ENCODE measurements at places on chromosomes 5 and 9.

- no peak for DNase-seq
These were observed 704 bp downstream of the CCDC112 start for GRCh38 chr5:115295777-115296123.

DNA sequence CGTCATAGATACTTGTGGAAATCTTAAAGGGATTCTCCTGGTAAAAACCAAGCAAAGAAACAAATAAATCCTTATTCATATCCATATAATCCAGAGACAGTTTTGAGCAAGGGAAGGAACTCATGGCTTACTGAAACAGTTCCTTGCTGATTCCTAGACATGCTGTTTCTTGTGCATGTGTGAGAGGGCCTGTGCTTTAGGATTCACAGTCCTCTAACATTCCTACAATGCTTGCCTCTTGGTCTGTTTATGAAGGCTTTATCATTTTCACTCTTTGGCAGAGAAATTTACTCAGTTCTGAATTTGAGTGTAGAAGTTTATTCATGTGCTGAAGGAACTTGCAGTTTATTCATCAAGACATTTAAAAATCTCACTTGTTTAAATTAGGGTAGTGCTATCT, 123.4 kb downstream of the RPS23 start:
- no peak for DNase-seq

DNA sequence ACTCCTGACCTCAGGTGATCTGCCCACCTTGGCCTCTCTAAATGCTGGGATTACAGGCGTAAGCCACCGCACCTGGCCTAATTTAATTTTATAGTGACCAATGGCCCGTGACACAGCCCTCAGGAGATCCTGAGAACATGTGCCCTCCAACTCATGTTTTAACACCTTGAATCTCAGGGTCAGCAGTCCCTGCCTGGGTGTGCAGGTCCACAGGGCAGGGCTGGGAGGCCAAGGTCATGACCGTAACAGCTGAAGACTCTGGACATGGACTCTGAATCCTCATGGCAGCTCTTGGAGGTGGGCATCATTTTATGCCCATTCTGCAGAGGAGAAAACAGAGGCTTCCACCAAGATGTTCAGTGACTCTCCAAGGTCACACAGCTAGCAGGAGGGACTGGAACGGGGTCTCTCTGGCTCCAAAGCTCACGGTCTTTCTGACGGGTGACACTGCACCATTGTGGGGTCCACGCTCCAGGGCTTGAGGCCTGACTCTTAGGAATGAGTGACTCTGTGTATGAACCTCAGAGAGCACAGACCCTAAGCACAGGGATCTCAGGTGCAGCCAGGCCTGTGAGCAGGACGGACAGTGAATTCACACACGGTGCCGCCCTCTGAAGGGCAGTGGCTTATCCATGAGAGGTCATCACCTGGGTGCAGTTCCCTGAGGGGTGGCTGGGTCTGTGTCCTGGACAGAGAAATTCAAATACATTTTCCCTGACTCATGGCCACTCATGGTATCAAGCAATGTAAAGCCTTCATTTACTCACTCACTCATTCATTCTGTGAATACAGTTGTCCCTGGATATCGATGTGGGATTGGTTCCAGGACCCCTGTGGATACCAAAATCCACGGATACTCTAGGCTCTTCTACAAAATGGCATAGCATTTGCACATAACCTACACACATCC, 32.8 kb upstream of the LAMC3 start:
- DNase-seq: no peak

GRCh38 chr5:103224118-103224893, 34.3 kb upstream of the MACIR start:
- DNase-seq: no peak

- DNase-seq: no peak
These were observed 218.2 kb downstream of the PSAT1 start for GRCh38 chr9:78515108-78515507.

DNA sequence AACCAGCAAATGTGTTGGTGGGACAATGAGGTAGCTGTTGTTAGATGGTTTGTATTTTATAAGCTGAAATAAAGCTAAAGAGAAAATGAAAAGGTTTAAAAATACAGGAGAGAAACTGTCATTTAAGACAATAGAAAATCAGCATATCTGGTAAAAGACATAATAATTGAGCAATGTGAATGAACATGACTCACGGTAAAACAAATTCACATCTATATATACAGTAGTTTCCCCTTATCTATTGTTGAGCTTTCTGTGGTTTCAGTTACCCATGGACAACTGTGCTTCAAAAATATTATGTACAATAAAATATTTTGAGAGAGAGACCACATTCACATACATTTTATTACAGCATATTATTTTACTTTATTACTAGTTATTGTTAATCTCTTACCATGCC, 1649.8 kb downstream of the EFNA5 start:
- no peak for DNase-seq

GRCh38 chr5:170010595-170010994, 30.3 kb upstream of the INSYN2B start:
- DNase-seq: no peak

DNA sequence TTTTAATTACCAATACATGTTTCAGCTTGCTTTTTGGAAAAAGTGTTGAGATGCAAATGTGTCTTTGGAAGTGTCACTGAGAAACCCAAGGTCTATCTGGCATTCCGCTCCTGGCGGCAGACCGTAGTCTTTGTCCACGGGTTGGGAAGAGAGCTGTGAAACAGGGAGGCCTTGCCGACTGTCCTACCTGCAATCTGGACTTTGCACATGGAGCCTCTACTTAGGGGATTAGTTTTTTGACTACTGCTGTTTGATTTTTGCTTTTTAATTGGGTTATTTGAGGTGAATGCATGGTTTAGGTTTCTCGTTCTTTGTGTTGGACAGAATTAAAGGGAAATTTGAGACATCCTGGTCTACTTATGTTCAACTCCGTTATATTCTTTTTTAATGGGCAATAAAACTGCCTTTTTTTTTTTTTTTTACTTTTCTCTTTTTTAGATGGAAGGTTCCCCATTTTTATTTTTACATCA, 25.7 kb downstream of the TRIO start:
- no peak for DNase-seq

- DNase-seq: no peak
These were observed 125.3 kb downstream of the MCTP1 start for GRCh38 chr5:95159603-95160002.

DNA sequence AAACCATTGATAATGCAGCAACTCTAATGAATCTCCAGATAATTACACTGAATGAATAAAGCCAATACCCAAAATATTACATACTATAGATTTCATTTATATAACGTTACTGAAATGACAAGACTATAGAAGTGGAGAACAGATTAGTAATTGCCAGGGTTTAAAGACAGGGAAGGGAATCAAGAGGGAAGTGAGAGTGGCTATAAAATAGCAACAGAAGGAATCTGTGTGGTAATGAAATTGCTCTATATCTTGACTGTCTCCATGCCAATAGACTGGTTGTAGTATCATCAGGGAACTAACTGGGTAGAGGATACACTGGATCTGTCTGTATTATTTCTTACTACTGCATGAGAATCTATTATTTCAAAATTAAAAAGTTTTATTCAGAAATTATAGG, 396.5 kb upstream of the RPS23 start:
- no peak for DNase-seq

- no peak for DNase-seq
These were observed 175.1 kb upstream of the S1PR3 start for GRCh38 chr9:88816141-88816540.

DNA sequence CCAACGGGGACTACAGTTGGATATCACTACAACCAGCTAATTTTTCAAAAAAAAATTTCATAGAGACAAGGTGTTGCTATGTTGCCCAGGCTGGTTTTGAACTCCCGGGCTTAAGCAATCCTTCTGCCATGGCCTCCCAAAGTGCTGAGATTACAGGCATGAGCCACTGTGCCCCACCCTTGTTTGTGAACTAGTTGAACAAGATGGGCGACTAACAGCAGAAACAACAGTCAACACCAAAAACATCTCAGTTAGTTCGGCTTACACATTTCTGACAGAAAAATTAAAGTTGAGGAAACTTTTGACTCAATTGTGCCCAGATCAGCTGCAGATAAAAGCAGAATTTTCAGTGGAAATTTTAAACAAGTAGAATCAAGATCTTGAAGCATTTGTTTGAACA, 470.1 kb downstream of the TLE4 start:
- DNase-seq: no peak

DNA sequence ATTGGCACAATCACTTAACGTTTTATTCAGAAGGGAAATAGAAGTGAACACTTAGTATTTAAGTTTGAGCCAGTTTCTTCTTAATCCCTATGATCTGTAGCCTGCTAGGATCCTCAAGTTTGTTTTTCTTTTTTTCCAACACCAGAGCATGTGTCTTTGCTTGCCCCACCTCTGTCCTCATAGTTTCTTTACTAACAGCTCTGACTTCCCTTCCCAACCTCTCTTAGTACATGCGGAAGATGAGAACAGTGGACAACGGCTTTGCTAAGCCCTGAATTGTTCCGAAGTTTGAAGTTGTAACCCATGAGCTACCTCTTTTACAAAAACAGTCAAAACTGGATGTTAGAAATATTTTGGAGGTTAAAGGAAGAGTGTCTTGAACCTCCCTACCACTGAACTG, 61.7 kb upstream of the TAF11L2 start:
- DNase-seq: no peak

DNA sequence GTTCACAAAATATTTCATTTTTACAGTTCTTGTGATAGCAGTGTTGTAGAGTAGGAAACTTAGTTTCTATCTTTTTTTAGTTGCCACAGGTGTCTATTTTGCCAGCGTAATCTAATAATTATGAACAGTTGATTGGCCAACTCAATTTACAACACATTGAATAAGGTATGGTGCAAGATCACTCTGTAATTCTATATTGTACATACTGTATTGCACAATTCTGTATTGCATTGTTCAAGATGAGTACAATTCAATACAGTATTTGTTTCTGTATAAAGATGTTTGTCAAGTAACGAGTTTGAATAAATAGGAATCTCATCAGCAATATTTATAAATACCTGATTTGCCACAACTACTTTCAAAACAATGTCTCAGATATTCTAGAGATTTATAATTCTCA, 64.2 kb upstream of the HTR1A start:
- DNase-seq: no peak

DNA sequence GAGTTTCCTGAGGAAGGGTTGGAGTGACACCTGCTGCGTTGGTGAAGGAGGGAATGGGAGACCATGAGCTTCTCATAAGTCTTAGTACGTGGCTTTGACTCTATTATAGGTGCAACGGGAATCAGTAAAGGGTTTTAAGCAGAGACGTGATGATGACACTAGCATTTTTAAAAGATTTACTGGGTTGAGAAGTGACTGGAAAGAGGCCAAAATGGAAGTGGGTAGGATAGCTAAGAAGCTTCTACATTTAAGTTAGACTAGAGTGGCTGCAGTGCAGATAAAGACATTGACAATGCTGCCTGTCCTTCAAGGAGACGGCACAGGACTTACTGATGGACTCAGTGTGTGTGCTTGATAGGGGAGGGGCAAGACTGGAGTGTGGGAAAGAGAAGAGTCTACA, 6.2 kb downstream of the GAPT start:
- no peak for DNase-seq

- no peak for DNase-seq
These were observed 331.8 kb downstream of the NDUFS4 start for GRCh38 chr5:53892224-53892623.

DNA sequence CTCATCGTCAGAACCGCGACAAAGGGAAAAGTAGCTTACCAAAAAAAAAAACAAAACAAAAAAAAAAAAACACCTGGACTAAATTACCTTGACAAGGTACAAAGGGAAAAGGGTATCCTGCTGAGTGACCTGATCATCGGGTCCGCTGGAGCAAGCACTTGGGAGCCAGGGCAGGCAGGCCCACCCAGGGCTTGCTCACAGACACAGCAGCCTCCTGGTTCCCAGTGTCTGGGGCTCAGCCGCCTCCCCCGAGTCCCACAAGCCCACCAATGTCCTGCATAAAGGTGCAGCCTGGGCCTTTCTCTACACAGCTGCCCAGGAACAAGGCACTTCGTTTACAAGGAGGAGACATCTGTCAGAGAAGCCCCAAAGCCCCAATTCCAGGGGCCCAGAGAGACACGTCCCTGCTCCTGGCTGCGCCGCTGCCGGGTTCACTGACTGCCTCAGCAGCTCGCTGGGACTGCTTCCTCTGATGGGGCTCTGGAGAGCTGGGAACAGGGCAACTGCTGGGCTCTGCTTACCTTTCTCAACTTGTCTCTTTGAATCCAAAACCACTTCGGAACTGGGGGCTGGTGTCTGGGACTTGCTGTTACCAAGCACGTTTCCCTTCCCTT, 63.4 kb downstream of the GOLM1 start:
- DNase-seq: no peak

DNA sequence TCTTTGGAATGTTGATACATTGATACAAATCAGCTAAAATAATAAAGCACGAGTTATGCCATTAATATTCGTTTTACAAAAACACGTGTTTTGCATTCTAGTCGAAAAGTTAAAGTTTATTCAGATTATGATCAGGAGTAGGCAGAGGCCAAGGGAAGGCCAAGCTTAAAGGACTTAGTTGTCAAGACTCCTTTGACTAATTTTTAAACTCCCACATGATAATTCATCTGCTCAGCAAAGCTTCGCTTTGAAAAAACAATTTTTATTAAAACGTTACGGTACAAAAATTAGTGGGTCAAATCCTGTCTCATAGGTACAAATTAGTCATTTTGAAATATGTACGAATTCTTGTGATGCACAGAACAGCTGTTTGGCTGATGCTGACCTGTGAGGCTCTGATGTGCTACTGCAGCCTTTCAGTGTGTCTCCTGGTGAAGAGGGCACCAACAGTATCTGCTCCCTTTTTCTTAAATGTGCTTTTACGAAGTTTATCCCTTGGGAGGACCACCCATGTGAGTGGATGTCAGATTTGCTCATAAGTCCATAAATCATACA, 23.0 kb upstream of the NR3C1 start:
- no peak for DNase-seq

GRCh38 chr9:129889122-129889940, 54.1 kb downstream of the USP20 start:
- DNase-seq: peak; percentile 77

DNA sequence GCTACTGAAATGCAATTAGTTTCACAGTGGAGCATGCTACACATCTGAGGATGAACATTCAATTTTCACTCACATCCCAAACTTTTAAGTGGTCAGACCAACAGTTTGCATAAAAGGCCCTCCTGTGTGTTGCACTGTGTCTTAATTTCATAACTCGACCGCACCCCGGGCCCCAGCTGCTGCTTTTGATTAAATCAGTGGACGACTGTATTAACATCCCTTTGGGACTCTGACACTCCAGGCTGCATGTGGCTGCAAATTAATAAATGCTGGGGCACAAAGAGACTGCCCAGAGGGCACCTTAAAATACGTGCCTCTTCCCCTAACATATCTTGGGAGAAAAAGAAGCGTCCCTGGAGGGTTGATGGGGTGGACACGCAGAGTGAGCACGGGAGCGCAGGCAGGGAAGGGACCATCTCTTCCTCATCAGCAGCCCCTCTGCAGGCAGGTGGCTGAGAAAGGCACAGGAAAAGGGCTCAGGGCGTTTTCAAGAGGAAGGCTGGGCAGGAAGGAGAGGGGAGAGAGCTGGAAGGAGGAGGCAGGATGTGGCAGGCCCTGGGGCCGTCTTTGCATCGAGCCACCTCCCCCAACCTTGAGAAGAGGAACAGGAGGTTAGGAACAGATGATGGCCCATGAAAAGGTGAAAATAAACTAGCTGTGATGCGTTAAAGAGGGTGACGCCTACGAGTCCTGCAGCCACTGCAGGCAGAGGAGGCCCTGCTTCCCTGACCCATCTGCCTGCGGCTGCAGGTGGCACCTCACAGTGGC, 18.6 kb downstream of the MED10 start:
- no peak for DNase-seq

- DNase-seq: no peak
These were observed 459.5 kb upstream of the WWC1 start for GRCh38 chr5:167831754-167832504.
